NCI-H187 (cell line): ENCODE measurements at places on chromosomes 6 and 20.

- DNase-seq, result no peak
Observed at GRCh38 chr6:122791310-122791679, 2.2 kb downstream of the SMPDL3A start.

DNA sequence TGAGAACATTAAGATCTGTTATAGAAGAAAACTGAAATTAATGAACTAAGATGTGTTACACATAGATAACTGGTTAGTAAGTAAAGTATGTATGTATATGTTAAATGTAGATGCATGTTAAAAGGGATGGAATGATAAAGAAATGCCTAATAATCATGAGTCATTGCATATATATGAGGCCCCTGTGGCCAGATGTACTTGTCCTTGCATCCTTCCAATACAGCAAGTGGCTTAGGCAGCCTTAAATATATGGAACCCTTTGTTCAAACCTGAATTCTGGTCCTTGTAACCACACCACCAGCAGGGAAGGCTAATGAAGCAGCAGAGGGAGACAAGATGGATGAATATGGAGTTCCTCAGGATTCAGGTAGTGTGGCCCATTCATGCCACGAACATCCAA, 9.8 kb upstream of the AKAP7 start:
- DNase-seq, result no peak

GRCh38 chr20:50534567-50534966, 24.4 kb downstream of the PTPN1 start:
- no peak for DNase-seq

DNA sequence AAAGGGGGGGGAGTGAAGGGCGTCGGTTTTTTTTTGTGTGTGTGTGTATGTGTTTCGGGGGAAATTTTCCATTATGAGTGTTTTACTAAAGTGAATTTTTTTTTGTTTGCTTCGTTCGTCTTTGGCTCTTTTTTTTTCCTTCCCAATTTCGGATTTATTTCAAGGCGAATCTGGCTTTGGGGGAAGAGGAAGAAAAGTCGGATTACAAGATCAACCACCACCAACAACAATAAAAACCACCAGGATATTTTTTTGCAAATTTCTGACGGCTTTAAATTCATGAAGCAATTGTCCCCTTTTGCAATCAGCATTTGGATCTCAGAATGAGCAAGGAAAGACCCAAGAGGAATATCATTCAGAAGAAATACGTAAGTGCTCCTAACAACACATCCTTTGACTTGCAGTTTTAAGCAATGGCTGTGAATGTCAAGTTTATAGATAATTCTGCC, 372 bp downstream of the JARID2 start:
- DNase-seq, result no peak

- DNase-seq, result no peak
Observed at GRCh38 chr6:147117580-147117979, 86.6 kb upstream of the STXBP5 start.

GRCh38 chr6:25172819-25173218, 106.4 kb upstream of the CARMIL1 start:
- no peak for DNase-seq

DNA sequence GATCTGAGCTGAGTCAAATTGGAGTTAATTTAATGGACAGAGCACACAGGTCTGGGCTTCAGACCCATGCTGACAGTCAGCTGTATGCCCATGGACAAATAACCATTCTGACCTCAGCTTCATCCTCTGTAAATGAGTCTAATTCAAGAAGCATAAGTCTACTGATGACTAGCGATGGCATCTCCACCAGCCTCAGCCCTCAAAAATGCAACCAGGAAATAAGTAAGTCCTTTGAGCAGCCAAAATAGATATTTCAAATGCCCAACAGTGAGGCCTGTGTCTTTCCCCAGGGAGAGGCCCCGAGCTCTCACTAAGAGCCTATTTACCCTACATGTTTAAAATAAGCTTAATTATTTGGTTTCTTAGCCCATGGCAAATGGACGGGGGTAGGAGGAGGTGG, 114.2 kb upstream of the MTHFD1L start:
- no peak for DNase-seq

DNA sequence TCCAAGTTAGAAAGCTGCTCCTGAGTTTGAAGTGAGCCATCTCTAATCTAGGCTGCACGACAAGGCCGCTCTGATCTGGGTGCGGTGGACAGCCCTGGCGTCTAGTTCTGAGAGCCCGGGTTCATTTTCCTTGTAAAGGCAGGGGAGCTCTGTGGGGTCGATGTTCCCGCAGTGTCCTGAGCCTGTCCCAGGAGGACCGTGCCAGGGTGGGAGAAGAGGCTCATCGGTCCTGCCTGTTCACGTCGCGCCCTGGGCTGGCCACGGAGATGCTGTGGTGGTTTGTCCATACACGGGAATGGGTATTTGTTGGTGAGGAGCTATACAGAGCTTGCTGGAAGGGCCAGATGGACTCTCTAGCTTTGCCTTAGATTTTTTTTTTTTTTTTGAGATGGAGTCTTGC, 27.0 kb downstream of the PSMG4 start:
- DNase-seq, result no peak

DNA sequence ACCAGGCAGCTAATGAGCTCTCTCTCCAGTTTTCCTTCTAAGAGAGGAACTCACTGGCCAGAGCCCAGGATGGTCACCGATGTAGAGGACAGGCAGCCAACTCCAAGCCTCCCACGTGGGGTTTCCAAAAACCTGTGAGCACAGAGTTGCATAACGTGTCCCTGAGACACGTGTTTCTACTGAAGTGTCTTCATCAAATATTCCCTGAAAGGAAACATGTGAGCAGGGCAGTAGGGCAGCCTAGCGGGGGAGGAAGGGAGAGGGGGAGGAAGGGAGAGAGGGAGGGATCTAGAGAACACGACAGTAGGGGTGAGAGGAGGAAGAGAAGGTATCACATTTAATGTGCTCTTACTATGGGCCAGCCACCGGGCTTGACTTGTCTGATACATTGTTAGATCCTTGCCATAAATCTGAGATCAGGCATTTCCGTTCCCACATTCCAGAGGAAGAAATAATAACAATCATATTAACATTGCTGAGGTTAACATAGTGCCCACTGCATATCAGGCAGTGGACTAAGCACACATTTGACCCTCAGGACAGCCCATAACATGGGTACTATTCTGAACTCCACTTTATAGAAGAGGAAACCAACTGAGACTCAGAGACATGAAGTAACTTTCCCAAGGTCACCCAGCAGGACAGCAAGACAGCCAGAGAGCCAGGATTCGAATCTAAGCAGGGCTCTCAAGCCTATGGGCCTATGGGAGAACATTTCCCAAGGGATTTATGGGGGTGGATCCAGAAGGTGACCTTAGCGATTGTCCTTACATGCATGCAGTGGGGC, 4.5 kb upstream of the SYS1 start:
- no peak for DNase-seq

DNA sequence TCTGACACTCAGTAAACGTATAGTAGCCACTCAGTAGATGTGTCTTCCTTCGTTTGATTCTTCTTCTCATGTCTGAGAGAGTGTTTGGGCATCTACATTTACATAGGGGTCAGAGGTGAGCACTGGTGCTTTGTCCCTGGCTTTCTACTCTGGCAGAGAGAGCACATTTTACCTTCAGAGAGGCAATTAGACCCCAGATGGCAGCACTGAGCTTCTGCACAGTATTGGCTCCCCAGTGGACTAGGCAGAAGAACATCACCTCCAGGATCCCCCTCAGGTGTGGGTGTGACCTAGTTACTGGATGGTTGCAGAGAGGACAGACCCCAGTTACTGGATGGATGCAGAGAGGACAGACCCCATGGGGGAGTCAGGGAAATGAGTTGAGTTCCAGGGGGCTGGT, 327.2 kb downstream of the DHX35 start:
- no peak for DNase-seq

GRCh38 chr20:13744352-13744751, 40.4 kb downstream of the ESF1 start:
- no peak for DNase-seq
